IgD-negative memory B cell (primary cell): ENCODE measurements at places on chromosomes 6 and 20. TPM values are rescaled to one million over a fixed set of nuclear protein-coding genes. Genes with fewer than 3 reads are reported as not detected.

The CPXM1 gene
- 1.1 TPM for polyA plus RNA-seq

The PHACTR3 gene
- polyA plus RNA-seq, result not detected

The F13A1 gene
- 3.7 TPM for polyA plus RNA-seq

The FAM229B gene
- polyA plus RNA-seq, result 2.9 TPM

The OPRL1 gene
- polyA plus RNA-seq, result 3.7 TPM
